NCI-H2171 treated with DMSO at 0.1 percent for 48 hours (cell line): ENCODE measurements at places on chromosomes 5 and 9.

GRCh38 chr9:109990541-109990940 is 210.5 kb downstream of the PALM2AKAP2 start:
- DNase-seq = no peak

DNA sequence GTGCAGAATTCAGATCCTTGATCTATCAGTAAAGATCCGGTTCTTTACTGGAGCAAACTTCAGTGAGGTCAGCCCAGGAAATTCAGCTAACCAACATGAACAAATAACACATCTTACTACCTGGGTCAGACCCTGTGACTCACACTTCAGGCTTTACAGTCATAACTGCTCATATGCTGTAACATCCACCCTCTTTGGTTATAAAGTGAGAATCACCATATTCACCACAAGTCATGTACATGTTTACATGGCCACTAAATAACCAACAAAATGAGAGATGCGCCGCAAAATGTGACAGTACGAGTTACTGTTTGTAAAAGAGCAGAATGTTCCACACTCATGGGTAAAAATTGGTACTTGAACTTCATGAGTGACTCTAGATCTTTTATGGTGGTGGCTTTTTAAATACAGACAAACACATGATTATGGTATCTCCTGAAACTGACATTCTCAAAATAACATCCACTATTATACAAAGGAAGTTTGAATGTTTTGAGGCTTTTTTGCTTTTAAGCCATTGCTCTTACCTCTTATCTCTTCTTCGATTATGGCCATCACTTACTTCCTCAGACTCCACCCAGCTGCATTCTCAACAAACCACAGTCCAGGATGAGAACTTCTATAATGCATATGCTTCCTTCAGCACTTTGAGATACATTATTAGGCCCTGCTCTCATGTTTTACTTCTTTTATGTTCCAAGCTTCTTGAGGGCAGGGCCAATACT is 516.6 kb downstream of the RAB3C start:
- no peak for DNase-seq

- DNase-seq = no peak
These were observed 680 bp downstream of the GPX8 start for GRCh38 chr5:55160493-55161209.

GRCh38 chr5:169343766-169344165 is 42.8 kb upstream of the SLIT3 start:
- no peak for DNase-seq

GRCh38 chr5:151476016-151476415 is 28.6 kb downstream of the SLC36A1 start:
- DNase-seq = no peak

DNA sequence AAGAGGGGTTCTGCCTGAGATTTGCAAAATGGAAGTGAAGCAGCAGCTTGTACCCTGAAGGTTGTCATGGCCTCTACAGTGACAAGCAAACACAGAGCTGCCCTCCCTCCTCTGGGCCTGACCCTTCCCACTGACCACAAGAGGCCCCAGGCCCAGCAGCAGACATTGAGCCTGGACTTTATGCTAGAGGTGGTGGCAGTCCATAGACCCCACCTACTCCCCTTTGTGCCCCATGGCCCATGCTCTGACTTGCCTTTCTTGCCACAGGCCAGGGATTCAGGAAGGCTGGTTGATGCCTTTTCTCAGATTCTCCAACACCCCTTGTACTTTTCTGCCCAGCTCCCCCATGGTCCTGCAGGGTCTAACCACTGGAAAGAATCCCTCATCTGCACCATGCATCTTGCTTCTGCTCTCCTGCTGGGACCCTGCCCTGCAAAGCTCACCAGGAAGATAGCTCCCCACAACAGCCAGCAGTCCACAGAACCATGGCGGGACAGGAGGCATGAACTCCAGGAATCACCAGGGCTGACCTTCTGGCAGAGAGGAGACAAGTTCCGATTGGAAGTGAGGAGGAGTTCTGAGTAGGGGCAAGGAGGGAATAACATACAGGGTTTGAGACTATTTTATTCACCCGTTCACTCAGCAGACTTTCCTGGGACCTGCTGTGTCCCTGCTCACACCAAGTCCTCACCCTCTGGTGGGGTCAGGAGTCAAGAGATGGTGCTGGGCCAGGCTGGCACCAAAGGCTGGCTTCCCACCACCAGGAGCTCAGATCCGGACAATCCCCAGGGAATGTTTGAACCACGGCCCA is 263.8 kb downstream of the SYK start:
- no peak for DNase-seq
